NCI-H460 (cell line): ENCODE measurements at places on chromosomes 4 and X. TPM values are rescaled to one million over a fixed set of nuclear protein-coding genes. Genes with fewer than 3 reads are reported as not detected.

The GLOD5 gene
- not detected in 2 replicates for total RNA-seq

The KIAA1210 gene
- total RNA-seq = not detected in 2 replicates

The GAGE12E gene
- total RNA-seq = not detected in 2 replicates

The MUC7 gene
- not detected in 2 replicates for total RNA-seq

The TBC1D9 gene
- 7.0 and 7.5 TPM in 2 replicates for total RNA-seq

The PWWP3B gene
- 0.06 and 0.12 TPM in 2 replicates for total RNA-seq

The MAGEA2B gene
- total RNA-seq = not detected in 2 replicates

GRCh38 chr4:168805341-168805740, 204.7 kb downstream of the CBR4 start:
- DNase-seq = no peak

DNA sequence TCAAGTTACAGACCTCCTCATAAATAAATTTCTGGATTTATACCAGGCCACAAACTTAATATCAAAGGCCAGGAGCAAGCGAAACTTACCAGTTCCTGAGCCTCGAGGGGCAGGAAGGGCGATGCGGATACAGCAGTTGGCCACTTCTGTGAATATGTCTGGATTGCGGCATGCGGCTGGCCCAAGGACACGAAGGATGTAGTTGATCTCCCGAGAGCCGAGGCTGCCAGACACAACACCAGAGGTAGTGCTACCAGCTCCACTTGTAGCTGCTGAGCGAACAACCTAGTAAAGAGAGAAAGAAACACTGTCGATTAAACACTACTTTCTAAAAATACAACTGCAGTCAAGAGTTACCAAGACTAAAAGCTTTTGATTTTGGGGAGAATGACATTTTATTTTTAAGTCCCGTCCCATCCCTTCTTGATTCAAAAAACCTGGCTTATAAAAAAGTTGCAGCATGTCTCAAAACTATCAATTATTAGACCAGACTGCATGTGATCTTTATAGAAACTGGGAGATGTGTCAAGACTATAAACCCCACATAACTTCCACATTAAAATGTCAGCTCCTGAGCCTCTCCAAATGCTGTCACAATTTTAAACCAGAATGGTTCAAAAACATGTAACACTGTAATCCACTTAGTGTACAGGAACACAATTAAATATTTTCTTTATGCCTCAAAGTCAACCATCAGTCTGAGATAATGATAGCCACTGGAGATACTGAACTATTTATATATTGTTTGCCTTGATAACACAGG, 105.6 kb downstream of the HUWE1 start:
- DNase-seq = no peak

DNA sequence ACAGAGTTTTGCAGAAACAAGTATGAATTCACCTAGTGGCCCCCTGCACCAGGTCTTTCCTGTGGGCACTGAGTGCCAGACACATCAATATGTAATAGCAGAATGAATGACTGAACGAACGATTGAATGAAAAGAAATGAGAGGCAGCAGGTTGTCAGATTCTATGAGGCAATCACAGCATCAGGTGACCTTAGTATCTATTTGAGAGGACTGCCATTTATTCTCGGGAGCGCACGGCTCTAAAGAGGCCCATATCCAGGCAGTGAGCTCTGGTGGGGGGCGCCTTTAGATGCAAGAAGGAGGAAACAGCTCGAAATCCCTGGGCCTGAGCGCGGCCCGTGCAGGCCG, 528 bp upstream of the SLC25A4 start:
- no peak for DNase-seq

DNA sequence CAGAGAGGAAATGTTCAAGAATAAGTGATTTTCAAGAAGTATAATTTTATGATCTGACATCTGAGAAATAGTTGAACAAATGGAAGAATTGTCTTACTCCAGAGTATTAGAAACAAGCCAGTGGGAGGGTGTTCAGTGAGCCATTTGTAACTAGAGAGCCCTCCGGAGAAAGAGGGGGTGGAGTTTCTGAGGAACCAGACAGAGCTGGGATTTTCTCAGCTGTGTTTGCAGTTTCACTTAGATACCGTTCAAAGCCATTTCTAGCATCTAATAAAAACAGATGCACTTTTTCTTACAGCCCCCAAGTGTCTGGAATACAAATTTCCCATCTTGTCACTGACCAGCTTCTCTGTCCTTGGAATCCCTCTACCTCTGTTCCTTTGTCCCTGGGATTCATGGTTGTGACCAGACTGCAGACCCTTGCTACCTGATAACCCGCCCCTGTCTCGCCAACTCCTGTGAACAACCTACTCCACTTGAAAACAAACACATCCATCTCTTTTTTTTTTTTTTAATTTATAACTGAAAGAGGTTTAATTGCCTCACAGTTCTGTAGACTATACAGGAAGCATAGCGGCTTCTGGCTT, 132.8 kb upstream of the KLF3 start:
- DNase-seq = no peak

DNA sequence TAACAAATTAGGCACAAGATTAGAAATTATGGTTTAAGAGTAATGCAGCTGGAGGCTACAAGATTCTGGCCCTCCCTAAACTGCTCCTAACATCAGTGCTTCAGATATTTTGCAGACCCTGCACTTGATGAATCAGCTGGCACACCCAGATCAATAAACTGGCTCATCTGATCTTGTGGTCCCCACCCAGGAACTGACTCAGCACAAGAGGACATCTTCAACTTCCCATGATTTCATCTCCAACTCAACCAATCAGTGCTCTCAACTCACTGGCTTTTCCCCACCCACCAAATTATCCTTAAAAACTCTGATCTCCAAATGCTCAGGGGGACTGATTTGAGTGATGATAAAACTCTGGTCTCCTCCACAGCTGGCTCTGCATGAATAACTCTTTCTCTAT, 21.7 kb upstream of the TMEM33 start:
- no peak for DNase-seq

GRCh38 chr4:118776157-118776954, 59.6 kb downstream of the SEC24D start:
- DNase-seq = no peak

DNA sequence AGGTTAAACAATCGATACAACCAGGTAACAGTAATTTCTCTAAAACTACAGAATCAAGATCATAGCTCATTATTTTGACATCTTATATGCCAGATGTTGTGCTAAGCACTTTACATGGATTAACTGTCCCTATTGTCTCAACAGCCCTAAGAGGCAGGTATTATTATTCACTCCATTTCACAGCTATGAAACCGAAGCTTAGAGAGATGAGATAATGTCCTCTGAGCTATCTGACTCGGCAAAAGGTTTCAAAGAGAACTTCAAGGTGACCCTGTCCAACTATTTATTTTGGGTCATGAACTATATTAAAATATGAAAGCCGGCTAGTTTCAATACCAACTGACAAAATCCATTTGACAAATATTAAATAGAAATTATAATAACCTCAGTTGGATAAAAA, 10.3 kb downstream of the SLC25A5 start:
- no peak for DNase-seq

DNA sequence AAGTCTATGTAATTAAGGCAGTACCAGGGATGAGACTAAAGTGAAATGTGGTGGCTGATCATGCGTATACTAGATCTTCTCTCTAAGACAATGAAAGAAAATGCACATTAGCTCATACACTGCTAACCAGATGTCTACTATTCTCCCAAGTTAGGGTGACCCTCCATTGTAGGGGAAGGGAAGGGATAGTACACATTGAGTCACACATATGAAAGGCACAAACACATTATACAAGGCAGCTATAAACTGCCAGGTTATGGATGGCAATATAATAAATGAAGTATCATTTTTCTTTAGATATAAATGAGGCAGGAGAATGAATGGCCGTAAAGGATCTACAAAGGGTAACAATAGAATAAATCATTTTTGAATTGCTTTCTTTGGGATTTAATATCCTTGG, 4.5 kb downstream of the SHROOM3 start:
- DNase-seq = no peak

DNA sequence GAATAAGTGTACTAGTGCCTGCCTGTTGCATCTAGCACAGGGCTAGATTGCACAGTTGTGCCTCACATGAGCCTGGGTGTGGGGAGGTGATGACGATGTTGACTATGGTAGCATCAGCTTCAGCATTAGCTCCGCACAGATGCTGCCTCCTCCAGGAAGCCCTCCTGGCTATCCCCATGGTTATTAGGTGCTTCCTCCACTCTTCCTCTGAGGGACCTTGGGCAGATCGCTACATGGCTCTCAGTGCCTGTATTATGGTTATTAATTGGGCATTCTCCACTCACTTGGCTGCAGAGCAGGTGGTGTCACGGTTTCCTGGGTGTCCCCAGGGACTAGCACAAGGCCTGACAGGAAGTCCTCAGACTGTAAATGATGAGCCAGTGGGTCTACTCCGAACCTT, 325.6 kb downstream of the ARHGAP10 start:
- DNase-seq = no peak

DNA sequence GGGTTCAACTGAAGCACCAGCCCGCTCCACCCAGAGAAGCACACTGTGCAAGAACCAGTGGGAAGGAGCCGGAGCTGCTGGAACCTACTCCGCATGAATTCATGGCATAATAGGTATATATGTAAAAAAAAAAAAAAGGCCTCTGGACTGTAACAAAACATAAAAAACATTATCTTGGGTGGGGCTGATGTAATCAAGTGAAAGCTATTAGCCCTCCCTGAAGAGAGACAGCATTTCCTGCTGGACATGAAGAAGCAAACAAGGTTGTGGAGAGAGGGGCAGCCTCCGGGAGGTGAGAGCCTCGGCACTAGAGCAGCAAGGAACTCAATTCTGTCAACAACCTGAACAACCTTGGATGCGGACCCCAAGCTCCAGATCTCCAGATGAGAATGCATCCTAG, 50.7 kb downstream of the PLAC1 start:
- no peak for DNase-seq

GRCh38 chr4:134533068-134533467, 331.5 kb upstream of the PABPC4L start:
- DNase-seq = no peak

GRCh38 chrX:37955273-37955672, 51.1 kb upstream of the SYTL5 start:
- DNase-seq = no peak

DNA sequence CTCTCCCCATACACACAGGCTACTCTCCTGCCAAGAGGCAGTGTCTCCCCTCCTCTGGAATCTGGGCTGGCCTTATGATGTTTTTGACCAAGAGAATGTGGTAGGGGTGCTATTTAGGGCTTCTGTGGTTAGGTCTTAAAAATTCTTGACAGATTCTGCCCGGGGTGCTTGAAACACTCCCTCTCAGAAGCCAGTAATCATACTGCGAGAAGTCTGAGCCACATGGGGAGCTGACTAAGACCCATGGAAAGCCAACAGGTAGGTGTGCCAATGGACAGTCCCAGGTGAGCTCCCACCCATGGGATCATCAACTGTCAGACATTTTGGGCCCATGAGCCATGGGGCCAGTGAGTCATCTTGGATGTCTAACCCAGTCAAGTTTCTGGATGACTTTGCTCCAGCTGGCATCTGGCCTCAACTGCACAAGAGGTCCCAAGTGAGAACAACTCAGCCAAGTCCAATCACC, 315.7 kb downstream of the FBXW7 start:
- no peak for DNase-seq

- DNase-seq = no peak
Observed at GRCh38 chrX:147376601-147377422, 534.9 kb upstream of the FMR1 start.

GRCh38 chr4:21011106-21011505, 310.8 kb downstream of the PACRGL start:
- no peak for DNase-seq

DNA sequence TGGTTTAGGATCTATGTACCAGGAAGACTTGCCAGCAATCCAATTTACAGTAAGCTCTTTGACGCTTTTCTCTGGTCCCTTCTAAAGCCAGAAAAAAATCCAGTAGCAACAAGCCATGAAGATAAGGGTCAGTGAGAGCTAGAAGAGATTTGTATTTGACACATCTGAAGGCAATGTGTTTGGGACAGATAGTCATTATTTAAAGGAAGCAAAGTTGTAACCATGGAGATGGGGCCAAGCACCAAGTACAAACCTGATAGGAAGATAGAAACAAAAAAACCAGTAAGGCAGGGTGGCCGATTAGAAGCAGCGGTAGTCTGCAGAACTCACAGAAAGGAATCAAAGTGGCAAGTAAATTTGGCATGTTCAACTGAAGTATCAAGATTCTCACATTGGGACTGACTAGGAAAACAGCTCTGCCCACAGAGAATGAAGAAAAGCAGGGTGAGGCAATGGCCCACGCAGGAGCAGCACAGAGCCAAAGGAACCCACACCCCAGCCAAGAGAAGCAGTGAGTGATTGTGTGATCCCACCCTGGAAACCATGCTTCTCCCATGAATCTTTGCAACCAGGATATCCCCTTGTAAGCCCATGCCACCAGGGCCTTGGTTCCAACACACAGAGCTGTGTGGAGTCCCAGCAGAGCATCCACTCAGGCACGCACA, 12.9 kb upstream of the C4orf54 start:
- DNase-seq = no peak

DNA sequence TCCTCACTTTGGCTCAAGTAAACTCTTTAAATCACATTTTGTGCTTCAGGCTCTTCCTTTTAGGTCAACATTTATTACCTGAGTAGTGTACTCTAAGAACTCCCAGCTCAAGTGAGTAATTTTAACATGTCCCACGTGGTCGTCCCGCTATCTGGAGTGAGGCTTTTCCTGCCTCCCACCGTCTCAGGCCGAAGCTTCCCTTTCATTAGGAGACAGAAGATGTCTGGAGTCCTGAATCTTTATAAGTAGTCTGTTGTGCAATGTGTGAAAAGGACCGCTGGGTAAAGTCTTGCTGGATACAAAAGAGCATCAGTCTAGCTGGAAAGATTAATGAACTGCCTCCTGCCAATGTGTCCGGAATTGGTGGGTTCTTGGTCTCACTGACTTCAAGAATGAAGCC, 117.7 kb upstream of the NEIL3 start:
- DNase-seq = no peak

DNA sequence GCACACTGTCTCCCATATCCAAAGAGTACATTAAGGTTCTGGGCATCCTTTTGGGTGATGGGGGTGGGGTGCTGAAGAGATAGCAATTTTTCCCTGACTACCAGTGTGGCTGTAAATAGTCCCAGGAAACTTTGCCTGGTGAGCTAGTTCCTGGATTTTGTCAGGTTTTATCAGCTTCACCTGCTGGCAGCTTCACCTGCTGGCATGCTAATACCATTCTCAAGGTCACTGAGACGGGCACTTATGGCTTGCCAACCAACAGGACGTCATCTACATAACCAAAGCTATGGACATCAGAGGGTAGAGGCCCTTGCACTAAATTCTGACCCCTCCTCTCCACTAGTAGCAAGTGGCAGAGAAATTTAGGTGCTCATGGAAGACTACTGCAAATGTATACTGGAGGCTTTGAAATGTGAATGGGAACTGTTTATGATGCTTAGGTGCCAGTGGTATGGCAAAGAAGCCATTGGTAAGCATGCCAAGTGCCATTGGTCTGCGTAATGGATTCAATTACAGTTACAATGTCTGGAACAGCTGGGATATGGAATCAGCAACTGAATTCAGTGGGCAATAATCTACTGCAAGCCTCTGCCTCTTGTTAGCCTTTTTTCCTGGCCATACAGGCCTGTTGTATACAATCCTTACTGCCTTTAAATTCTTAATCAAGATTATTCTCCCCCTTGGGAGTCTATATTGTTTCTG, 71.6 kb upstream of the SH3RF1 start:
- DNase-seq = no peak
